Heart right ventricle (tissue), 16 donors: ENCODE measurements at places on chromosomes 11 and 22. TPM values are rescaled to one million over a fixed set of nuclear protein-coding genes. Genes with fewer than 3 reads are reported as not detected.

The ANKK1 gene
- total RNA-seq, result not detected

The PPP6R3 gene
- 90.6 TPM for total RNA-seq

The TYR gene
- not detected for total RNA-seq

The POU2AF3 gene
- total RNA-seq, result 0.35 TPM

The SLC22A6 gene
- not detected for total RNA-seq

The C22orf31 gene
- not detected for total RNA-seq

The PISD gene
- 17.9 TPM for total RNA-seq

The MRGPRG gene
- not detected for total RNA-seq

The NLRX1 gene
- 29.4 TPM for total RNA-seq

The SMTNL1 gene
- total RNA-seq, result not detected

The SIK2 gene
- 27.0 TPM for total RNA-seq

The AGBL2 gene
- 0.13 TPM for total RNA-seq

The SCGB1D2 gene
- 2.0 TPM for total RNA-seq

The ATXN10 gene
- 169 TPM for total RNA-seq

The C22orf39 gene
- total RNA-seq, result 123 TPM

The HBG1 gene
- total RNA-seq, result not detected

The SAC3D1 gene
- 9.3 TPM for total RNA-seq

The P2RX6 gene
- 6.7 TPM for total RNA-seq

The B3GAT1 gene
- total RNA-seq, result 0.05 TPM

The PATE3 gene
- total RNA-seq, result not detected

The TMEM41B gene
- 21.9 TPM for total RNA-seq
